Activated naive CD8-positive, alpha-beta T cell treated with anti-CD3 and anti-CD28 coated beads, Interleukin-2, amount 10 ng/mL, durations not matched to agents 7 days and 5 days (primary cell): ENCODE measurements at places on chromosomes 6 and 20. TPM values are rescaled to one million over a fixed set of nuclear protein-coding genes. Genes with fewer than 3 reads are reported as not detected.

The ATG5 gene
- total RNA-seq, result 25.7 TPM

The TULP1 gene
- not detected for total RNA-seq

- DNase-seq, result no peak
- H3K4me3 ChIP-seq, result peak overlapping the region; percentile 14
- H3K27ac ChIP-seq, result peak overlapping the region; percentile 63
- H3K4me1 ChIP-seq, result peaks cover 5% of the 10 kb centered on the region
- H3K36me3 ChIP-seq, result peaks cover 1% of the 10 kb centered on the region
Measured at GRCh38 chr20:21704408-21705385, 767 bp upstream of the PAX1 start.

The TRAPPC3L gene
- total RNA-seq, result not detected

DNA sequence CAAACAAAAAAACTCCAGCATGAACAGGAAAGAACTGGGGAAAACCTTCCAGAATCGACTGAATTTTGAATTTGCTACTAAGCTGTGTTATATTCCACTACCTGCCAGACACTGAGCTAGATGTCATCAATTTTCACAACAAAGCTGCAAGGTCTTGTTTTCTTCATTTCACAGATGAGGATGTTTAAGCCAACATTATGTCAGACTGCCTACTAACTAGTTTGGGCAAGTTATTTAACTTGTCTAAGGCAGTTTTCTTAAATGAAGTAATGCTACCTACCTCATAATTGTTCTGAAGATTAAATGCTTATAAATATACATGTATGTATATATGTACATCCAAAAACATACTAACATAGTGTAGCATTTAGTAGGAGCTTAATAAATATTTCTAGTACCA is 144.4 kb downstream of the MMS22L start:
- no peaks in the 10 kb centered on the region for H3K4me1 ChIP-seq
- H3K27me3 ChIP-seq, result no peaks in the 10 kb centered on the region

- no peak overlapping the region for H3K27ac ChIP-seq
- H3K36me3 ChIP-seq, result no peaks in the 10 kb centered on the region
- DNase-seq, result no peak
- H3K4me3 ChIP-seq, result no peak overlapping the region
Measured at GRCh38 chr6:74289884-74290283, 593.9 kb downstream of the CD109 start.

DNA sequence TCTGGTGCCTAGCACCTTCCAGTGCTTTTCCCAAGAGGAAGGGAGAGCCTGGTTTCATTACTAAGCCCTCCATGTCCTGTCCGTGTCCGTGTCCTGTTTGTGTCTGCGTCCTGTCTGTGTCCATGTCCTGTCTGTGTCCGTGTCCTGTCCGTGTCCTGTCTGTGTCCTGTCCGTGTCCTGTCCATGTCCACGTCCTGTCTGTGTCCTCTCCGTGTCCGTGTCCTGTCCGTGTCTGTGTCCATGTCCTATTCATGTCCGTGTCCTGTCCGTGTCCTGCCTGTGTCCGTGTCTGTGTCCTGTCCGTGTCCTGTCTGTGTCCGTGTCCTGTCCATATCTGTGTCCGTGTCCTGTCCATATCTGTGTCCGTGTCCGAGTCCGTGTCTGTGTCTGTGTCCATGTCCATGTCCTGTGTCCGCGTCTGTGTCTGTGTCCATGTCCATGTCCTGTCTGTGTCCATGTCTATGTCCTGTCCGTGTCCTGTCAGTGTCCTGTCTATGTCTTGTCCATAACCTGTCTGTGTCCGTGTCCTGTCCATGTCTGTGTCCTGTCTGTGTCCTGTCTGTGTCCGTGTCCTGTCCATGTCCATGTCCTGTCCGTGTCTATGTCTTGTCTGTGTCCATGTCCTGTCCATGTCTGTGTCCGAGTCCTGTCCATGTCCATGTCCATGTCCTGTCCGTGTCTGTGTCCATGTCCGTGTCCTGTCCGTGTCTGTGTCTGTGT is 54.4 kb upstream of the BHLHE23 start:
- H3K4me3 ChIP-seq, result no peak overlapping the region
- H3K27ac ChIP-seq, result no peak overlapping the region
- peak; percentile 13 for DNase-seq
- no peaks in the 10 kb centered on the region for H3K27me3 ChIP-seq

GRCh38 chr20:38083338-38084048 is 49.9 kb downstream of the RPRD1B start:
- H3K4me1 ChIP-seq, result peaks cover 1% of the 10 kb centered on the region
- no peak overlapping the region for H3K4me3 ChIP-seq
- H3K27ac ChIP-seq, result no peak overlapping the region
- no peak for DNase-seq

DNA sequence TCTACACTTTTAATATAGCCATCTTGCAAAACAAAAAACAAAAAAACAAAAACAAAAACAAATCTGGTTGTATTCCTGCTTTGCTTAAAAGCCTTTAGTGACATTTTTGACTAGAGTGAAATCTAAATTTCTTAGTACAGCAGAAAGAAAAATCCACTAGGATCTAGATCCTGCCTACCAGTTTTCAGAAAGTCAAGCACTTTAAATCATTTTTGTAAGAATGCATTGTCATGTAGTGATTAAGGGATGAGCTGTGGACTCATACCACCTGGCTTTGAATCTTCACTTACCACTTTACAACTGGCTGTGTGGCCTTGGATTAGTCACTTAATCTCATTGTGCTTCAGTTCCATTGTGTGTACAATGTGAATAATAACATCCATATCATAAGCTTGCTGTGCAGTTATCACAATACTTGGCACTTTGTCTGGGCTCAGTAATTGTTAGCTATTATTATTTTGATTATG is 4.0 kb downstream of the MKKS start:
- peaks cover 1% of the 10 kb centered on the region for H3K36me3 ChIP-seq
- no peak overlapping the region for H3K4me3 ChIP-seq
- H3K27me3 ChIP-seq, result no peaks in the 10 kb centered on the region
- peaks cover 28% of the 10 kb centered on the region for H3K4me1 ChIP-seq
- DNase-seq, result no peak

GRCh38 chr6:137964876-137965275 is 97.8 kb downstream of the TNFAIP3 start:
- no peaks in the 10 kb centered on the region for H3K27me3 ChIP-seq
- H3K4me3 ChIP-seq, result no peak overlapping the region
- DNase-seq, result no peak
- H3K27ac ChIP-seq, result no peak overlapping the region
- peaks cover 21% of the 10 kb centered on the region for H3K36me3 ChIP-seq

The RIMS1 gene
- total RNA-seq, result not detected

DNA sequence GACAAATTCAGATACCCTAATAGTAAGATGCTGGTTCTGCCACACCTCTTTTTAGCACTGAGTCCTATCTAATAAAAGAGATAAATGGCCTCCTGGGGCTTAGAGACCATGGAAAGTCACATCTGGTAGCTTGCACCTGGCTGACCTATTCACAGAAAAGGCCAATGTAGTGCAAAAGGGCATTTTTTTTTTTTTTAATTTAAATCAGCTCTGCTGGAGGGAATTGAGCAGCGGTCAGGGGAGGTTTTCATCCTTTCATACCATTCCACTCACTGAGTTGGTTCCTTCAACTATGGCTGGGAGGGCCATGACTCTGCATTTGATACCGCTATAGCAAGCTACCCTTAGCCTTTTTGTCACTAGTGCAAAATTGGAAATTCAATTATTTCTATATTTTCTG is 20.1 kb upstream of the HS3ST5 start:
- no peaks in the 10 kb centered on the region for H3K27me3 ChIP-seq
- DNase-seq, result no peak
- no peak overlapping the region for H3K27ac ChIP-seq
- no peak overlapping the region for H3K4me3 ChIP-seq

The EEF1A2 gene
- total RNA-seq, result not detected

- H3K36me3 ChIP-seq, result no peaks in the 10 kb centered on the region
- H3K4me1 ChIP-seq, result peaks cover 14% of the 10 kb centered on the region
- no peak for DNase-seq
- no peaks in the 10 kb centered on the region for H3K27me3 ChIP-seq
- H3K4me3 ChIP-seq, result no peak overlapping the region
Measured at GRCh38 chr20:36855241-36855657, 20.7 kb upstream of the TLDC2 start.

DNA sequence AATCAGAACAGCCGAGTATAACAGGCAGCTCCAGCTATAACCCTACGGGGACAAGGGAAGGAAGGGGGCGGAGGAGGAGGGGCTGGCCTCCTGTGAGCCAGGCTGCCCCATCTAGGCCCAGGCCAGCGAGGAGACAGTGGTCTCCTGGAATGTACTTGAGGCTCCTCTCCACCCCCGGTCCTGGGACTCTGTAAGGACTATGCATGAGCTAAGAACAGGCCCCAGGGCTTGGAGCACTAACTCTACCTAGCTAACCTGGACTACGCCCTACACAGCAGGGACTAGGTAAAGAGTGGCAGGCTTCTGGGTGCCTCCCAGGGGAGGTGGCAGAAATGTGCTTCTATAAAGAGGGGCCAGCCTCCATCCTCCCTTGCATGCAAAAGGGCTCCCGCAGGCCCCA is 8.9 kb downstream of the KCNK15 start:
- no peak overlapping the region for H3K4me3 ChIP-seq
- peaks cover 2% of the 10 kb centered on the region for H3K27me3 ChIP-seq
- no peaks in the 10 kb centered on the region for H3K36me3 ChIP-seq

DNA sequence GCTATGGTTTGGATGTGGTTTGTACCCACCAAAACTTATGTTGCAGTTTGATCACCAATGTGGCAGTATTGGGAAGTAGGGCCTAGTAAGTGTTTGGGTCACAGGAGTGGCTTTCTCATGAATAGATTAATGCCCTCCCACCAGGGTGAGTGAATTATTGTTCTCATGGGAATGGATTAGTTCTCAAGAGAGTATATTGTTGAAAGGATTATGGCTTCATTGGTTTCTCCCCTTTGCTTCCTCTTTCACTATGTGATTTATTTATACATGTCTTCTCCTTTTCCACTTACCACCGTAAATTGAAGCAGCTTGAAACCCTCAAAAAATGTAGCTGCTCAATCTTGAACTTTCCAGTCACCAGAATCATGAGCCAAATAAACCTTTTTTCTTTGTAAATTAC is 10.8 kb downstream of the UFL1 start:
- no peak overlapping the region for H3K4me3 ChIP-seq
- peaks cover 13% of the 10 kb centered on the region for H3K4me1 ChIP-seq
- H3K27ac ChIP-seq, result no peak overlapping the region
- no peak for DNase-seq
- peaks cover 28% of the 10 kb centered on the region for H3K36me3 ChIP-seq

The IMPG1 gene
- total RNA-seq, result not detected

GRCh38 chr20:33490023-33490933 is at the start of gene CBFA2T2:
Gene CBFA2T2, plus strand, starts transcription at chr20:33490096. Its CDS starts 172 bp downstream, at chr20:33490268.
- H3K36me3 ChIP-seq, result no peaks in the 10 kb centered on the region
- peaks cover 5% of the 10 kb centered on the region for H3K4me1 ChIP-seq
- DNase-seq, result no peak
- H3K27ac ChIP-seq, result peak within 1 kb of the TSS; percentile 91
- H3K4me3 ChIP-seq, result peak within 1 kb of the TSS; percentile 89
- no peaks in the 10 kb centered on the region for H3K27me3 ChIP-seq

The HLA-DQB1 gene
- total RNA-seq, result 16.5 TPM

DNA sequence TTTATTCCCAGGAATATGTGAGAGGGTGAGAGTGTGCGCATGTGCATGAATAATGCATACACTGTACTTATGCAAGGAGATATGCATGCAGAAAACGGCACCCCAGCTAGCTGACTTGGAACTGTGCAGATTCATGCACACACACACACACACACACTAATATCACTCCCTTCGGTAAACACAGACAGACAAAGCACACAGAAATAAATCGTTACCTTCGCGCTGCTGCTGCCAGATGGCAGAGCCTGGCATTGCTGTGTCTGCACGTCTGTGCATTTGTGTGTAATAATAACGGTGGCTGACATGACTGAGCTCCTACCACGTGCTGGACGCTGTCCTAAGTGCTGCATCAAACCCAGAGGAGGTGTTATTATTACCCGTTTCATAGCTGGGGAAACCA is 36.8 kb downstream of the PREX1 start:
- H3K4me3 ChIP-seq, result no peak overlapping the region
- no peaks in the 10 kb centered on the region for H3K27me3 ChIP-seq
- H3K27ac ChIP-seq, result no peak overlapping the region
- H3K4me1 ChIP-seq, result peaks cover 57% of the 10 kb centered on the region
- peaks cover 6% of the 10 kb centered on the region for H3K36me3 ChIP-seq

DNA sequence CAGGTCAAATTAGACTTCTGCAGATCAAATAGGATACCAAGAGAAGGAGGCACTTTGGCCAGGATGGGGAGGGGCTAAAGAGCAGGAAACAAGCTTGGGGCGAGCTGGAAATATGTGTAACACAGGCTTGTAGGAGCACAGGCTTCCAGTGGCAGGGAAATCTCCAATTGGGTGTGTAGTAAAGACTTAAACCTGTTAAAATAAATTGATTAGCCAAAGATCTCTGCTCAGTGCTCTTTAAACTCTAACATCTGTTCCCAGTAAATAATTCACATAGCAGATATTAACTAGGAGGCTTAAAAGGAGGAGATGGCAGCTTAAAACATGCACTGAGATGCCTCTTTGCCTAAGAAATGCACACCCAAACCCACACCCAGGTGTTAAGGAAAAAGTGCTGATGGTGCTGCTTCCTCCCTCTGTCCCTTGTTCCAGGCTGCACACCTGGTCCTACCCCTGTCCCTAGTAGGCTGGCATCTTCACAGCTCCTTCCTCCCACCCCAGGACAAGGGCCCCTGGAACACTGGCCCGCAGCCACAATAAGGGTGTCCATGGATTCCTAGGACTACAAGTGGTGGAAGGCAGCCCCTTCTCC is 93.5 kb upstream of the MLN start:
- H3K27ac ChIP-seq, result peak overlapping the region; percentile 28
- H3K27me3 ChIP-seq, result no peaks in the 10 kb centered on the region
- peaks cover 56% of the 10 kb centered on the region for H3K4me1 ChIP-seq
- peaks cover 5% of the 10 kb centered on the region for H3K36me3 ChIP-seq
- peak overlapping the region; percentile 4 for H3K4me3 ChIP-seq

The FNDC11 gene
- 0.55 TPM for total RNA-seq

GRCh38 chr6:140879946-140880345 is 1252.8 kb upstream of the GJE1 start:
- no peak for DNase-seq
- H3K4me3 ChIP-seq, result no peak overlapping the region
- no peaks in the 10 kb centered on the region for H3K36me3 ChIP-seq
- H3K4me1 ChIP-seq, result no peaks in the 10 kb centered on the region
- peaks cover 3% of the 10 kb centered on the region for H3K27me3 ChIP-seq

DNA sequence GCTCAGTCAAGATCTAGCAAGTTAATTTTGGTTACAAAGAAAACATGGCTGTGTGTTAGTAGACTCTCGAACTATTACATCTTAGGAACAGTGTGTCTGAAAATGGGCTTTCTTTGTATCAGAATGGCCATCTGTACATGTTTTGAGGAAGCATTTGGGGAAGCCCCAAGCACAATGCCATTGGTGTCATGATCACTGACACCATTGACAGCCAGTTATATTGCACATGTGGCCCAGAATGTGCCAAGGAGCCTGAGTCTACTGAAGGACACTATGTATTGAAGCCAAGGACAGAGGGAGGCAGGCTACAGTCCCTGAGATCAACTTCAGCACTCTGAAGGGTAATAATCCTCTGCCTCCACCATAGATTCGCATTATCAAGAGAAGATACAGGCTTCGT is 12.6 kb upstream of the FAM50B start:
- H3K27me3 ChIP-seq, result peaks cover 12% of the 10 kb centered on the region
- no peaks in the 10 kb centered on the region for H3K36me3 ChIP-seq
- no peak overlapping the region for H3K4me3 ChIP-seq
- DNase-seq, result no peak
